ENCODE measurements at places on chromosomes 16 and 17.

GRCh38 chr17:75561927-75562603 is 25.5 kb upstream of the MYO15B start:
- DNase-seq, result no peak
- H3K4me1 ChIP-seq, result no peaks in the 10 kb centered on the region
- H3K4me3 ChIP-seq, result no peak overlapping the region

DNA sequence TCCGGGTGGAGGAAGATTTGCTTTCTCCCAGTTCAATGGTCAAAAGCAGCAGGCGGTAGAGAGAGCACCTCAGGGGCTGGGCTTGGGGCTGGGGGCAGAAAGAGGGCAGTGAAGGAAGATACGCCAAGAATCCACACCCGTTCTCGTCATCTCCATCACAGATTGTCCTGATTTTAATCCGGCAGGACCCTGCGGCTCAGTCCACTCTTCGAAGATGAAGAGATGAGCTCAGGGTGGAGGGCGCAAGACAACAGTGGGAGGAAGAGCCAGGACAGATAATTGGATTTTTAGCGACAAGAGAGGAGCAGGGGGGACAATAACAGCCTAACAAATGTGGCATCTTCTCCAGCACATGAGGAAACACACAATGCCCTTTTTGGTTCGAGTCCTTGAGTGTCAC is 165.9 kb downstream of the SDK2 start:
- H3K27me3 ChIP-seq, result peaks cover 84% of the 10 kb centered on the region
- no peak overlapping the region for H3K27ac ChIP-seq
- DNase-seq, result no peak

- H3K27ac ChIP-seq, result no peak overlapping the region
- no peak overlapping the region for H3K4me3 ChIP-seq
- no peaks in the 10 kb centered on the region for H3K4me1 ChIP-seq
- H3K36me3 ChIP-seq, result no peaks in the 10 kb centered on the region
Measured at GRCh38 chr16:89033796-89034572, 57.0 kb upstream of the CBFA2T3 start.

GRCh38 chr16:76985392-76986045 is 205.5 kb upstream of the MON1B start:
- no peak overlapping the region for H3K4me3 ChIP-seq
- H3K36me3 ChIP-seq, result no peaks in the 10 kb centered on the region
- H3K27ac ChIP-seq, result no peak overlapping the region
- H3K4me1 ChIP-seq, result no peaks in the 10 kb centered on the region
- no peak for DNase-seq
- no peaks in the 10 kb centered on the region for H3K27me3 ChIP-seq

DNA sequence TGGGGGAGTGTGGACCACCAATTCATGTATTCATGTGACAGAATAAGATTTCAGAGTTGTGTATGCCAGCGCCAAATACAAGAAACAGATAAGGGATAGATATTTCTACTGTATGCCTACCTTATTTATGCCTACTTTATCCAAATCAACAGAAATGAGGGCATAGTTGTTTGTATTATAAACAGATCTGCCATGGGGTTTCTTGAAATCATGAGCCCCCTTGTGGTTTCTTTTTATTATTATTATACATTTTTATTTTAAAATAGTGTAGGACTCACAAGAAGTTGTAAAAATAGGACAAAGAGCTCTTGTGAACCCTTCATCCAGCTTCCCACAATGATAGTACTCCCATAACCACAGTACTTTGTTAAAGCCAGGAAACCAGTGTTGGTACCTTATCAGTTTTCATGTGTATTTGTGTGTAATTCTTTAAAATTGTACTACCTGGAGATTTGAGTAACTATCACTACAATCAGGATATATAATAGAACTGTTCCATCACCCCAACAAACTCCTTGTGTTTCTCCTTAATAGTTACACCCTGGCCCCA is 229.4 kb downstream of the CCDC182 start:
- H3K4me3 ChIP-seq, result no peak overlapping the region
- H3K27ac ChIP-seq, result no peak overlapping the region
- no peaks in the 10 kb centered on the region for H3K36me3 ChIP-seq
- peaks cover 12% of the 10 kb centered on the region for H3K4me1 ChIP-seq
- DNase-seq, result no peak
- no peaks in the 10 kb centered on the region for H3K27me3 ChIP-seq

DNA sequence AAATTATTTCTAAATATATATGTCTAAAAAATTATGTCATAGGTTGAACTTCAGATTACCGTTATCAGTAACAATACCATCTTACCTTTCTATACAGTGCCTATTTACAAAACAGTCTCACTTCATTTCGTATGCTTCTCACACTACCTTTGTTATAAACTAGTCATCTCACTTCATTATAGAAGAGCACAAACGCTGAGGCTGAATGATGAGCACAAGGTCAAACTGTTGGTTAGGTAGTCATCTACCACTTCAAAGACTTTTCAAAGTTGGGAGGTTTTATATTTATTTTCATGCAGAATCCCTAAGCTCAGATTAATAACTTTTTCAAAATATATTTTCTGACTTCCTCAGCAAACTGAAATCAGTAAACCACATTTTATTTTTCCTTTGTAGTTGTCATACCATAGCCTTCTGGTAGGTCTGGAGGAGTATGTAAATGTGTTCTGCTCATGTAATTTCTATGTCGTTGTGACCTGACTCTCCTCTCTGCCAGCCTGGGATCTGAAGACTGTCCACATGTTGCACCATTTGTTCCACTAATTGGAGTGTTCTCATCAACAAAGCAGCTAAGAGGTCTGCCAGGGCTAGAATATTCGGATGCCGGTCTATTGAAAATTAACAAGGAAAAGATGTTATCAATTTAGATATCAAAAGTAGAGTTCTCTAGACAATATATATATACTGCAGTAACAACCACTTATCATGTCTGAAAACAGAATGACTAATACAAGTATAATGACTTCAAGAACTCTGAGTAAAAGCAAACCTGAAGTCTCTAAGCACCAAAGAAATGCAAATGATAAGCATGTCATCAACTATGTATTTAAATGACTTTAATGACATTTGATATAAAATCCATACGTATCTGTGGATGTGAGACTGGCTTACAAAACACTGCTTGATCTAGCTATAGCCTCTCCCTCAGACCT is 73.9 kb downstream of the CEP95 start:
- peaks cover 8% of the 10 kb centered on the region for H3K4me1 ChIP-seq
- no peaks in the 10 kb centered on the region for H3K27me3 ChIP-seq
- H3K36me3 ChIP-seq, result peaks cover 82% of the 10 kb centered on the region
- no peak overlapping the region for H3K4me3 ChIP-seq

DNA sequence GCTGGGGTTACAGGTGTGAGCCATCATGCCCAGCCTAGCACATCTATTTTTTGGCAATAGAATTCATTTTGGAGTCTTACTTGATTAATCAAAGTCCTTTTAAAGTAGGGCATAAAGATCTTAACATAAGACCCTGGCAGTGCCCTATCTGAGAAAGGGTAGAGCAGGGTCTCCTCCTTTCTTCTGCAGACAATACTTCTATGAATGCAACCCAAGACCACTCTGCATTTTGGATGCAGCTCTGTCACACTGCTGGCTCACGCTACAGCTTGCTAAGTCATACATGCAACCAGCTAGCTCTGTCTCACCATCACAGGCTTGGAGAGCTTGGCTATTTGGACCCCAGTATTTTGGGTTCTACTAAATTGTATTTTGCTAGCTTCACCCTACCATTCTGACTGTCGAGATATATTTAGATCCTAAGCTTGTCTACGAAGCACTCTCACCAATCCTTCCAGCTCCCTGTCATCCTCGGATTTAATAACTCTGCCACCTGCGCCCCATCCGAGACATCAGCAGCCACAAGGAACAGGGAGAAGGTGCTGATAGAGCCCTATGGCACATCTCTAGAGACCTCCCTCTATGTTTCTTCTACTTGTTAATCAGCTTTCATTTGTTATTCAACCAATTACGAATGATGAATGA is 45.1 kb downstream of the RBFOX3 start:
- no peak for DNase-seq
- H3K4me1 ChIP-seq, result no peaks in the 10 kb centered on the region
- no peak overlapping the region for H3K4me3 ChIP-seq

DNA sequence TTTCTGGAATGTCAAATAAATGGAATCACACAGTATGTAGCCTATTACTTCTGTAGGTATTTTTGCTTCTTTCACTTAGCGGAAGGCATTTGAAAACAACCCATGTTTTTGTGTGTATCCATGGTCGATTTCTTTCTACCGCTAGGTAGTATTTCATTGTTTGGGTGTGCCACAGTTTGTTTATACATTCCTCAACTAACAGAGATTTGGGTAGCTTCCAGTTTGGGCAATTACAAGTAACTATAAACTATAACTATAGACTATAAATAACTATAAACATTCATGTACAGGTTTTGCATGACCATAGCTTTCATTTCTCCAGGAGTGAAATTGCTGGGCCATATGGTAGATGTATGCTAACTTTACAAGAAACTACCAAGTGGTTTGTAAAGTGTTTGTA is 40.1 kb downstream of the LYRM9 start:
- peak; percentile 7 for DNase-seq
- H3K27ac ChIP-seq, result no peak overlapping the region
- H3K27me3 ChIP-seq, result no peaks in the 10 kb centered on the region
- H3K4me1 ChIP-seq, result peaks cover 6% of the 10 kb centered on the region
- no peaks in the 10 kb centered on the region for H3K36me3 ChIP-seq

DNA sequence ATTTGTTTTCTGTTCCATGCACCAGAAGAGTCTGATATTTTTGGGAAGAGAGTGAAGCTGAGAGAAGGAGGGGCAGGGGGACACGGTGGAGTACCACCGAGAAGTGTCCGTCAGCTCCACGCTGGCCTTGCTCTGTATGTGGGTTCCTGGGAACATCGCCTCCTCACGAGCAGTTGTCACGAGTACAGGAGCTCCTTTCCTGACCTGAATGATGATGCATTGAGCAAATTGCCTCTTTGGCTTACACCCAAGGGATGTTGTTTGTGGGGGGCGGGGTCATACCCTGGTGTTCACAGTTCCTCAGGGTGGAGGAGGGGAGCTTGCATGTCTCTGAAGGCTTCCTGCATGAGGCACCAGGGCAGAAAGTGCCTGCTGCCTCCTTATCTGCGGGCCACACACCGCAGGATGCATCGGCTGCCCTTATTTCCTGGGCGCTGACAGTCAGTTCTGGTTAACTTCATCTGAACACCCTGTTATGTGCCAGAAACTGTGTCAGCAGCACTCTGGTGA is 36.2 kb downstream of the RGS9 start:
- peaks cover 40% of the 10 kb centered on the region for H3K4me1 ChIP-seq
- H3K27ac ChIP-seq, result no peak overlapping the region
- no peaks in the 10 kb centered on the region for H3K36me3 ChIP-seq

- H3K27ac ChIP-seq, result no peak overlapping the region
- no peak overlapping the region for H3K4me3 ChIP-seq
- no peaks in the 10 kb centered on the region for H3K36me3 ChIP-seq
- peak; percentile 54 for DNase-seq
- no peaks in the 10 kb centered on the region for H3K27me3 ChIP-seq
Measured at GRCh38 chr16:84277244-84277823, 17.3 kb upstream of the WFDC1 start.

- no peak overlapping the region for H3K4me3 ChIP-seq
- no peak overlapping the region for H3K27ac ChIP-seq
- DNase-seq, result no peak
- peaks cover 48% of the 10 kb centered on the region for H3K36me3 ChIP-seq
Measured at GRCh38 chr16:11788914-11789313, 8.1 kb downstream of the ZC3H7A start.

DNA sequence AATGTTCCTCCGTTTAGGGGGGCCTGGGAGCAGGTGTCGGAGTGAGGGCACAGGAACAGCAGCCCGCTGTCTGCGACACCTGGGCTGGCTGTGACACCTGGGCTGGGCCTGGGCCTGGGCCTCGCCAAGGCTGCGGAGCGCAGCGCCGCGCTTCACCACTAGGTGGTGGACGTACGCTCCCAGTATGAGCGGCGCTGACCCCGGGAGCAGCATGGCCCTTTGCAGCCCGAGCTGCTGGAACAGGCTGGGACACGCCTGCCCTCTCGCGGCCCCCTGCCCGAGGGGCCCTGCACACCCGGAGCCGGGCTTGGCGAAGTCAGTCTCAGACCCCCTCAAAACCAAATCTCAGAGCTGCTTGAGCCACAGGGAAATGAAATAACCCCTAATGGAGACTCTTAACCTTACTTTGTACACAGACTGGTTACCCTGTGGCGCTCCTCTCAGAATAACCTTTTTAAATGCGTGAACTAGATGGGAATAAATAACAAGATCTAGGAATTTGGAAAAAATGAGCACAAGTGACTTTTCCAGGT is 38.6 kb upstream of the FA2H start:
- H3K4me1 ChIP-seq, result no peaks in the 10 kb centered on the region
- no peaks in the 10 kb centered on the region for H3K27me3 ChIP-seq
- no peak overlapping the region for H3K4me3 ChIP-seq
- H3K27ac ChIP-seq, result no peak overlapping the region
- H3K36me3 ChIP-seq, result no peaks in the 10 kb centered on the region

DNA sequence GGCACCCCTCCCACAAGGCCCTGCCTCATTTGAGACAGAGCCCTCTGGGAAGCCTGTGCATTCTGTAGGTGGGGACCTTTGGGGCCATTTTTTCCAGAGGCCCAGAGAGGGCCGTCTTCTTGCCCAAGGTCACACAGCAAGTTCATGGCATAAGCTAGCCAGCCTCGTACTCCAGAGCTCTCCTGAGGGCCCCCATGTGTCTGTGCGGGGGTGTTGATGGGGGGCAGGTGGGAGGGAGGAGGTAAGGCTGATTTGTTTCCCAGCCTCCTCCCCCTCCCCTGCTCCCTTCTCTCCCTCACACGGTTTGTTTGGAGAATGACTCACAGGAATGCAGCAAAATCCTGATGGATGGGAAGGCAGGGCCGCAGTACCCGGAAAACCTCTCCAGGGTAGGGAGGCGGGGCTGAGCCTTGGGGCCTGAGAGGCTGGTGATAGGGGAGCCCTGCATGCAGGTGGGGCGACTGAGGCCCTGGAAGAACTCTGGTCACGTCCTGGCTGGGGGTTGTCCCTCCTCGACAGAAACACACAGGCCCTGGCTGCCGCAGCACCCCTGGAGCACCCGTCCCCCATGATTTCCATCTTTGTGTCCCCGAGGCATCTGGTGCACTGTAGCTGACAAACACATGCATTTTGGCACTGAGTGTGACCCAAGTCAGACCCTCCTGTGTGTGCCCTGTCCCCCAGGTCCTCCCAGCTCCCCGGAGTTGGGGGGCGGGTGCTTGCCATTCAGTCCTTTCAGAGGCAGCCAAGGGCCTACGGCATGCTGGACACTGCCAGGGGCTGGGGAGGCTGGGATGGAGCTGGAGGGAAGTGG is 29.7 kb downstream of the RAI1 start:
- no peaks in the 10 kb centered on the region for H3K27me3 ChIP-seq
- peak; percentile 90 for DNase-seq
- peaks cover 64% of the 10 kb centered on the region for H3K4me1 ChIP-seq
- H3K4me3 ChIP-seq, result no peak overlapping the region

DNA sequence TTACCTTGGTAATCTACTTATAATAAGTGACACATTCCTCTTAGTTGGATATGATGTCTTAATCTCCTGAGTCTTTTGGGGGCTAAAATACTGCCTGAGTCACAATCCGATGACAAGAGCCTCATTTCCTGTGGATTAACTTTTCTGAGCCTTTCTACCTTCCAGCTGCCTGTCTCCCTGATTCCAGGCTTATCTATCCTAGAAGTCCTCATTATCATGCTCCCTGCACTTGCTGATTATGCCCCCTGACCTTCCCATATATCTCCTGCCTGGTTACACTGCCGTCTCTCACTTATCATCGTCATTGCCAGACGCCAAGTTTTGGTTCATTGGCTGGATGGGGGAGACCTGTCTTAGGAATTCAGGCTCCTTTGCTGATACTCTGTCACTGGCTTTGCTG is 727.4 kb upstream of the CA10 start:
- DNase-seq, result no peak
- no peaks in the 10 kb centered on the region for H3K36me3 ChIP-seq
- no peak overlapping the region for H3K27ac ChIP-seq
- no peak overlapping the region for H3K4me3 ChIP-seq
- H3K27me3 ChIP-seq, result no peaks in the 10 kb centered on the region

- no peak overlapping the region for H3K4me3 ChIP-seq
- H3K27me3 ChIP-seq, result no peaks in the 10 kb centered on the region
- H3K36me3 ChIP-seq, result no peaks in the 10 kb centered on the region
- DNase-seq, result no peak
- no peaks in the 10 kb centered on the region for H3K4me1 ChIP-seq
Measured at GRCh38 chr16:72064361-72064894, 1.4 kb downstream of the HPR start.

Data from SJSA1 (cell line).